ENCODE measurements at places on chromosomes 6 and 20.
A peak's percentile ranks its signal among the peaks of the same experiment; 100 is the strongest.

DNA sequence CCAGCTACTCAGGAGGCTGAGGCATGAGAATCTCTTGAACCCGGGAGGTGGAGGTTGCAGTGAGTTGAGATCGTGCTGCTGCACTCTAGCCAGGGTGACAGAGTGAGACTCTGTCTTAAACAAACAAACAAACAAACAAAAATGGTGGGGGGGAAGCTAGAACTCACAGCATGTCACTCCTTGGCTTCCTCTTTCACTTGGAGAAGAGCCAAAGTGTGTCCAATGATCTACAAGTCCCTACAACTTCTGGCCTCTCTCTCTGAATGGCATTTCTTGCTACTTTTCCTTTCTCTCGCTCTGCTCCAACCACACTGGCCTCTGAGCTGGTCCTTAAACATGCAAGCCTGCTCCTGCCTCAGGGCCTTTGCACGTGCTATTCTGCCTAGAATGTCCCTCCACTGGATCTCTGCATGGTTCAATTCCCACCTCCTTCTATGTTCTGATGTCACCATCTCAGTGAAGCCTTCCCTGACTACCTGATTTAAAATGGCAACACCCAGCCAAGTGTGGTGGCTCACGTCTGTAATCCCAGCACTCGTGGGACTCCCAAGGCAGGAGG, 8.1 kb downstream of the TLDC2 start:
- no peak for DNase-seq

DNA sequence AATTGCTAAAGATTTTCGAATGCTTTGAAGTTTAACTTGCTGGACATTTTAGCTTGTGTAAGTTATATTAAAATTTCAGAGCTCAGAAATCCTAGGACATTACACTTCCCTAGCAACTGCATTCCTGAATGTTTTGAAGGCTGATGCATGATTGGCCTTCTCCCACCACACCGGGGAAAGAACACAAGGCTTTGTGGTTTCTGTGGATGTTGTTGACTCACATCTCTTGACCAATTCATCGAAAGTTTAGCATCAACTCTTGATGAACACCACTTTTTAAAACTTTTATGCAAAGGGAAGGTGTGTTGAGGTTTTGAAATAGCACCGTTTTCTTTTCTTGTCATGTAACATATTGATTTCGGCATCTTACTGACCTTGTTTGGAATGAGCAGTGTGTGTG, 81.1 kb downstream of the RIMS1 start:
- no peak for DNase-seq

DNA sequence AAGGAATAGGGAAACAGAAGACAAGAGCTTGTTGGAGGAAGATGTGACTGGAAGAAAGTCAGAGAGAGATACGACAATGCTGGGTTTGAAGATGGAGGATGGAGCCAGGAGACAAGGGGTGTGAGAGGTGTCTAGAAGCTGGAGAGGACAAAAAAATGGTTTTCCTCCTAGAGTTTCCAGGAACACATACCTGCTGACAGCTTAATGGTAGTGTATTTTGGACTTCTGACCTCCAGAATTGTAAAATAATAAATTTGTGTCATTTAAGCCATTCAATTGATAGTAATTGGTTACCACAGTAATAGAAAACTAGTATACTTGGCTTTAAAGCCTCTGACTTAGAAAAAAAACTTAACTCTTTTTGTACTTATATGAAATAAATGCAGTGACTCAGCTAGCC, 3.6 kb downstream of the AIG1 start:
- no peak for DNase-seq

DNA sequence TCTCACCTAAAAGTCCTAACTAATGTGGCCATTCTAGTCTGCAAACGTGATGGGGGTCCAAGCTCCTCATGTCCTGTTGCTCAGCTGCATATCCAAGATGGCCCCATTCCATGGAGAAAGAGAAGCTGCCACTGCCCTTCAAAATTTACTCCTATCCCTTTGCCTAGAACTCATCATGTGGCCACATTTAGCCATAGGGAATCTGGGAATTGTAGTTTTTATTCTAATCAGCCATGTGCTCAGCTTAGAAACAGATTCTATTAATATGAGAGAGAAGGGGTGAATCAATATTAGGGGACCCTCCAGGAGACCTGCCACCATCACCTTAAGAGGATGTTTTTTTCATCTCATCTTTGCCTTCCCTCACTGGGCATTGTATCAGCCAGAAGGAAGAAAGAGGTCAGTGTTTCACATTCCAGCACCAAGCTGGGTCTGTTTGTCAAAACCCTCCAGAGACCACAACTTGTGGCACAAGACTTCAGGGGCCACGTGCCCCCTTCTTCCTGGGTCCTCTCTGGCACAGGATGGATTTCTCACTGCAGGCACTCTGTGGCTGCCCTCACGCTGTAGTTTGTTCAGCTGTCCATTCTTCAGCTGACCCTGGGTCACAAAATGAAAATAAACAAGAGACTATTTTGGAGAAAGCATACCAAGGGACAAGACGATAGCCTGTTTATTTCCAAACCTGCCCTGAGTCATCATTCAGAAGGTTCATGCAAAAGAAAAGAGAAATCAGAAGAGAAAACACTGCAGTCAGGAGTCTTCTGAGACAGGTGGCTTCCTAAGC, 172.0 kb downstream of the EYA2 start:
- no peak for DNase-seq

DNA sequence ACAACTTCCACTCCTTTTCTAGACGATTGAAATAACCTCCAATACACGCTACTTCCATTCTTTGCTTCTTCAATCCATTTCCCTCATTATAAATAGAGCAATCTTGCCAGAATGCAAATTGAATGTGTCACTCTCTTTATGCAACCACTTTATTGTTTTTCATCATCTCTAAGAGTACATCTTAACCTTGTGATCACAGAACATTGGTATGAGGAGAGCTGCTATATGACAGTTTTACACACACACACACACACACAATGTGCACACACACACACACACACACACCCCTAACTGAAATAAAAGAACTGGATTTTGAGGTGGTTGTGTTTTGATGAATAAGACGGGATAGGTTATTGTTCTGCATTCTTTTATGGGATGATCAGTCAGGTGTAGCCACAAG, 187.0 kb downstream of the HDGFL1 start:
- DNase-seq = no peak

- no peak for DNase-seq
Measured at GRCh38 chr20:8948442-8949020, 120.4 kb upstream of the PLCB4 start.

GRCh38 chr20:49278818-49279676, 1.2 kb upstream of the ZNFX1 start:
- DNase-seq = peak; percentile 37

All from activated CD4-positive, CD25-positive, alpha-beta regulatory T cell (primary cell).